ENCODE measurements at places on chromosomes 5 and 9. TPM values are rescaled to one million over a fixed set of nuclear protein-coding genes. Genes with fewer than 3 reads are reported as not detected.

CTXN3 gene
- not detected for total RNA-seq

GFI1B gene
- total RNA-seq: 0.14 TPM

C9orf153 gene
- 1.5 TPM for total RNA-seq

VLDLR gene
- 28.0 TPM for total RNA-seq

DNA sequence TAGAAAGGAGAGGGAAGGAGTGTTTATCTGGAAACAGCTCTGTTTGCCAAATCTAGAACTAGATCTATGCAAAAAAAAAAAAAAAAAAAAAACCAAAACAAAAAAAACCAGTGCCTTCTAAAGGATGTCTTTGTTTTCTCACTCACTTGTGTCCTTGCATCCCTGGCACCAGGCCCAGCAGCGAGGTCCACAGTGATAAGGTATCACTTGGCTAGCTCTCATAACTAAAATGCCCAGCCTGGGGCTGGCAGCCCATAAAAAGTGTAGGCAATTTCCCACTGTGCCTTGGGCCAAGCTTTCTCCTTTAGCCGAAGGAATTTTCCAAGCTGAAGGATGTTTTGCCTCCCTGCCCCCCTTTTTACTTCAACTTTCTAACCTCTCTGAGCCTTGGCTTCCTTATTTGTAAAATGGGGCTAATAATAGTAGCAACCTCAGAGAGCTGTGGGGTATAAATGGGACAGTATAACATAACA, 20.8 kb downstream of the RGS3 start:
- H3K27ac ChIP-seq: peak overlapping the region; percentile 73
- no peaks in the 10 kb centered on the region for H3K4me1 ChIP-seq
- peak; percentile 63 for DNase-seq
- H3K4me3 ChIP-seq: no peak overlapping the region
- no peaks in the 10 kb centered on the region for H3K36me3 ChIP-seq

DNA sequence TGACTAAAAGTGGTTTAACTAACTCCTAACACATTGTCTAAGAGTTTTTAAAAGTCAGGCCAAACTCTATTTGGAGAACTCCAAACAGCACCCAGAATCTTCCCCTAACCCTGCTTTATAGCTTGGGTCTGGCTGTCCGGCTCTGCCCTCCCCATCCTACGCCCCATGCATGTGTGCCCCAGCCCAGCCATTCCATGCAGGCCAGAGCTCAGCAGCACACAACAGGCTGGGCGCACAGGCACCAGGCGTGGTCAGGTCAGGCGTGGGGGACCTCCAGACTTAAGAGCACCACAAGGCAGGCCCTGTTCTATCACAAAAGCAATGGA, 31.1 kb downstream of the SHB start:
- no peaks in the 10 kb centered on the region for H3K4me1 ChIP-seq
- H3K4me3 ChIP-seq: no peak overlapping the region
- no peaks in the 10 kb centered on the region for H3K36me3 ChIP-seq
- peak overlapping the region; percentile 1 for H3K27ac ChIP-seq
- H3K27me3 ChIP-seq: no peaks in the 10 kb centered on the region

DNA sequence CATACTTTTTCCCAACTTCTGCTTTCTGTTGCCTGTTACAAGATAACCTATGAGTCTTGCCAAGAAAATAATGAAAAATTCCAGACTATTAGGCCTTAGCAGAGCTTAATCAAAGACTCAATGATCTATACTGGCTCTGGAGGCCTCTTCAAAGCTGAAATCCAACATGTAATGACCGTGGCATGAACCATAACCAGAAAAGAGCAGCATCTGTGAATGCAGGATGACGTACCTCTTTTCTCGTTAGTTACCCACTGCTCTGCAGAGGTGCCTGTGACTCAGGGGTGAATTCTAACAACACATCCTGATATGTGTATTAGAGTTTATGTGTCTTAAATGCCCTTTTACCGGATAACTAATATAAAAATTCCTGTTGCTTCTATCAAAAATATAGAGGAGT, 645.4 kb downstream of the PRELID2 start:
- H3K27me3 ChIP-seq: no peaks in the 10 kb centered on the region
- no peak overlapping the region for H3K27ac ChIP-seq
- DNase-seq: no peak

GRCh38 chr9:110344821-110345220, 7.2 kb upstream of the TXNDC8 start:
- no peak for DNase-seq
- H3K27me3 ChIP-seq: no peaks in the 10 kb centered on the region
- no peaks in the 10 kb centered on the region for H3K4me1 ChIP-seq
- H3K36me3 ChIP-seq: no peaks in the 10 kb centered on the region
- H3K27ac ChIP-seq: no peak overlapping the region
- H3K4me3 ChIP-seq: no peak overlapping the region

GRCh38 chr9:125238915-125239446, 2.2 kb downstream of the HSPA5 start:
- no peaks in the 10 kb centered on the region for H3K27me3 ChIP-seq
- H3K36me3 ChIP-seq: no peaks in the 10 kb centered on the region
- H3K27ac ChIP-seq: no peak overlapping the region

- no peaks in the 10 kb centered on the region for H3K4me1 ChIP-seq
- no peaks in the 10 kb centered on the region for H3K36me3 ChIP-seq
- H3K27me3 ChIP-seq: no peaks in the 10 kb centered on the region
- H3K27ac ChIP-seq: no peak overlapping the region
- no peak overlapping the region for H3K4me3 ChIP-seq
Measured at GRCh38 chr9:13354733-13355132, 75.2 kb upstream of the MPDZ start.

All from uterus (tissue), 4 donors.